ENCODE measurements at places on chromosomes 12 and 14.

DNA sequence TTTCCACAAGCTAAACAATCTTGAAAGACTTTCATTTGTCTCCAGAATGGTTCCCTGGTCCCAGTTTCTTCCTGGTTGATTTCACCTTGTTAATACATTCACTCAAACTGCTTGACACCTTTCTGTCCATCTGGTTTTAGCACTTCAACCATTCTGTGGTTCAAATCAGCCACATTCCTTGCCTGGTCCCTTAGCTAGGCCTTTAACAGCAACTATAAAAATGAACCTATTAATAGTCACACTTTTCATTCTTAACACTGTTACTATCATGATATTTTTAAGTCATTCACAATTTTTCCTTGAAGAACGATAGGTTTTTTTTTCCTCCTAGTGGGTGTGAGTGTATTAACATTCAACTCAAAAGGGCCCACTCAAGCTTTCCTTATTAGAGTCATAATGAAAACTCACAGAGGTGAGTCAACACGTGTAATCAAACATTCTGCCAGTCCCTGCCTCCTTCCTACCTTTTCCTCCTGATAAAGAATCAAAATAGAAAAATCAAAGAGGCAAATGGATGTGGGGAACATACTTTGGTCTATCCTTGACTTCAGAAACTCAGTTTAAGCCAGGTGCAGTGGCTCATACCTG lies 34.4 kb upstream of the CCNT1 start:
- no peak for DNase-seq

GRCh38 chr12:45615268-45615667 lies 114.2 kb upstream of the ARID2 start:
- peak; percentile 57 for DNase-seq

DNA sequence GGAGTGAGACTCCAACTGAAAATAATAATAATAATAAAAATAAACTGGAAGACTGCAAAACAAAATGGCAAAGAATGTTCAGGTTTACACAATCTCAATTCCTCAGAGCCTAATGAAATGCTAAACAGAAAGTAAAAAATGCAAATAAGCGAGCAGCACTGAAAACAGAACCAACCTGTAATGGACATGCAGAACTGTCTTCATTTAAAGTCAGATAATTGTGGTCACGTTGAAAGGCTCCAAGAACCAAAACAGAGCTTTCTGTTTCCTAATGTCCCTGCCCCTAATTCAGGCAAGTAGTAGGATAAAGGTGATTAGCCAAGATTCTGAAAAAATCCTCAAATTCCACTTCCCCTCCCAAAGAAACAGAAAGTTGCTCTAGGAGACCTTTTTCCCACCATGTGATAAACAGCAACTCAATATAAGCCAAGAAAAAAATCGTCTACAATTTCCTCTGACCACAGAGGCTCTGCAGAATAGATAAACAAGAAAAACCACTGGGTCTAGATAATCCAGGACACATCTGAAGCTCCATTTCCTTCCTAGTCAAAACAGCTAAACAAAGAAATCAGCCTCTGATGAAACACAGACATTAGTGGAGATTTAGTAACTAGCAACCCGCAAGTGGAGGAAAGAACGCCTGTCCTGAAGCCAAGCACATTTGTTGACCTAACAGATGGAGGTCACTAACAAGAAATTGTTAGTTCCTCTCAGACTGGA lies 3.0 kb downstream of the MIS18BP1 start:
- no peak for DNase-seq

- DNase-seq = no peak
Observed at GRCh38 chr12:52256584-52256935, 17.9 kb upstream of the KRT86 start.

DNA sequence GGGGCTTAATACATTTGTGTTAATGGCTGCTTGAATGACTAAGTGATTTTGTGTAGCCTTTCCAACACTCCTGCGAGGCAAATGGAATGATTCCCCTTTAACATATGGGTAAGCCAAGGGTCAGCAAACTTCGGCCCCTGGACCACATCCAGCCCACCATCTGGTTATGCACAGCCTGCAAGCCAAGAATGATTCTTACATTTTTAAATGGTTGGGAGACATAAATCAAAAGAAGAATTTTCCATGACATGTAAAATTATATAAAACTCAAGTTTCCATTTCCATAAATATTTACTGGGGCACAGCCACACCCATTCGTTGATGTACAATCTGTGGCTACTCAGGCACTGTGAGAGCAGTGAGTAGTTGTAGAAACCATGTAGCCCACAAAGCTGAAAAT lies 9.0 kb downstream of the SLC8B1 start:
- DNase-seq = no peak

DNA sequence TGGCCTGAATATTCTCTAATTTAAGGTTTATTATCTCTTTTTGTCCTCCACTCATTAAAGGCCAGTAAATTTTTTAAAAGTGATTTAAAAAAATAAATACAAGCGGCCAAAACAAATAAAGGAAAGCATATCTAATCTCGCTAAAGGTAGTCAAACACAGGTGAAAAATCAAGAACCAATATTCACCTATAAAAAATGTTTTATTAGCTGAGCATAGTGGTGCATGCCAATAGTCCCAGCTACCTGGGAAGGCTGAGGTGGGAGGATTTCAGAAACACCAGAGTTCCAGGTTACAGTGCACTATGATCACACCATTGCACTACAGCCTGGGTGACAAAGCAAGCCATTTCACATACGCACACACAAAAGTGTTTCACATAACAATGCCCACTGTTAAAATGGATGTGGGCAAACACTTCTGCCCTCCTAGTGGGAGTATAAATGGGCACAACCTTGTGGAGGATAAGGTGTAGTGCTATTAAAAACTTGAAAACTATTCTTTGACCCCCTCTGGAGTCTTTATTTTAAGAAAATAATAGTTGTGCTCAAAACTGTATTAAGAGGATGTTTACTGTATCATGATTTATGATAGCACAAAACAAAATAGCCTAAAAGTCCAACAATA lies 32.7 kb upstream of the NAP1L1 start:
- DNase-seq = no peak

DNA sequence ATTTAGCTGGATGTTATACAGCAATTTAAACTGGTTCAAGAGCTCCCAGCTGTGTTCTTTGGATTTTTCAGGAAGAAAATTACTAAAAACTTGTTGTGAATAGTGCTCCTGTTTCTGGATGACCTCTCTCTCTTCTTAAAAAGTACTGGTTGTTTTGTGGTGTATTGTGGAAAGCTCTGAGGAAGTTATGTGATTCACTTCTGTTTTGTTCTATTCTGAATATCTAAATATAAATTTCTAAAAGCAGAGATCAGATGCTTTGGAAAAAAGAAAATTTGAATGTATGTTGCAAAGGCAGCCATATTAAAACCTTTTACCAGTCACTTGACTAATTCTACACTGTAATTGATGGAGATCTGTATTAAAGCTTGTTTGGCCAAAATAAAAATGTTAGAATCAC lies 3.4 kb upstream of the C3AR1 start:
- DNase-seq = no peak

DNA sequence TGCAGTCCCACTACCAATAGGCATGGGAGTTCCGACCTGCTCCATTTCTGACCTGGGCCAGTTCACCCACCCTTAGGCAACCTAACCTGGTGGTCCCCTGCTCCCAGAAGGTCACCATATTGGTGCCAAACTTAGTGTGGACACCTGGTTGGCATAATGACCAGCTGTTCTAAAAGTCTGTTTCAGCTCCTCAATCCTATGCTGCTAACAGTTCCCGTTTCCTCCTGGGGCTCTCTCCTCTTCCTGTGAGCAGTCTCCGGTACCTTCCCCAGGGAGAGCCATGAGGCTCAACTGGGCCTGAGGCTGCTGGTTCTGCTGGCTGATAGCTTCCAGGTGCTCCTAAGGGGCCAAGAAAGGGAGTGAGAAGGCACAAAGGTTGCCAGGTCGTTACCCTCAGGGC lies 15.9 kb upstream of the BLTP3B start:
- no peak for DNase-seq

DNA sequence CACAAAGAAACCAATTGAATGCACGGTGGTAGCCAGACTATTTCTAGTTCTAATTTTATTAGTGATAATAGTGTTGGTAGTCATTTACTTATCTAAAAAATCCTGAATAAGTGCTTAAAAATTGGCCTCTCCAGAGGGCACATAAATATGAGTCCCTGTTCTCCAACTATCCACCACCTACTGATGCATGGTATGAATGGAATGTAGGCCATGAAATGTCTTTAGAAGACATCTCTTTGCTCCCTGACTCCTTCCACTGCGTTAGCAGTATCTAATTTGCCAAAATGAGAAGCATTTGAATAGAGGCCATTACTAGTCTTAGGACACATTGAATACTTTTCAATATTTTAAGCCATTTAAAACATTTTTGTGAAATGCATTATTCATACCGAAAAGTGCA lies 261.7 kb downstream of the LRFN5 start:
- no peak for DNase-seq

DNA sequence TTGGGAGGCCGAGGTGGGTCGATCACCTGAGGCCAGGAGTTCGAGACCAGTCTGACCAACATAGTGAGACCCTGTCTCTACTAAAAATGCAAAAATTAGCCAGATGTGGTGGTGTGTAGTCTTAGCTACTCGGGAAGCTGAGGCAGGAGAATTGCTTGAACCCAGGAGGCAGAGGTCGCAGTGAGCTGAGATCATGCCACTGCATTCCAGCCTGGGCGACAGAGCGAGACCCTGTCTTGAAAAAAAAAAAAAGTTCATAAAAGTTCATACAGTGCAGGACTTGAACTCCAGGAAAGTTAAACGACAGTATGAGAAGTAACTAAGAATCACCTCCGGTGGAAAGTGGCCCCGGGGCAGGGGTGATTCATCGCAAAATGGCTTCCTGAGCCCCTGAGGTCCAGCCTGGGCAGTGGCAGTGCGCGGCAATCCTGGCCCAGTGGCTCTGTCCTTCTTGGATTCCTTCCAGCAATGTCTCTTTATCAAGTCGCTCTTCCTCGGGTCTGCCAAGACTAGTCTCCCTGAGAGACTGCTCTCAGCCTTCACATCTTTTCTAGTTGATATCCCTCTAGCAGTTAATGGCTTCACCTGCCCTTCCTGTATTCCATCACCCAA lies 16.7 kb upstream of the MAP1LC3B2 start:
- no peak for DNase-seq

- no peak for DNase-seq
Observed at GRCh38 chr12:106147956-106148355, 9.2 kb upstream of the NUAK1 start.

- DNase-seq = no peak
Observed at GRCh38 chr12:111413442-111414086, 7.8 kb downstream of the SH2B3 start.

- no peak for DNase-seq
Observed at GRCh38 chr12:54522243-54522642, 24.7 kb downstream of the NCKAP1L start.

DNA sequence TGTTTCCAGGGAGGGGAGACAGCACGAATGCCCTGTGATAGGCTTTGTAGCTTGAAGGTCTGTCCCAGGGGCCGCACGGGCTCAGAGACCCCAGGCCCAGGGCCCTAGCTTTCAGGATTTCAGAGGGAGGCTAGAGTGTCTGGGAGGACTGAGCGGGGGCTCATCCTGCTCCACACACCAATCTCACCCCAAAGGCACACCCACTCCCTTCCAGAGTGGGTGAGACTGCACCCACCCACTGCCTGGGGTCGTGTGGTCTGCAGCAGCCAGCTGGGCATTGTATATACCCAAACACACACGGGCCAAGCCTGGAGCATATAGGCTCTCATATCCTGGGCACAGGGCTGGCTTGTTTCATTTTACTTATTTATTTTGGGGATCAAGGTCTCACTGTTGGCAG lies 5.8 kb upstream of the SLC25A47 start:
- no peak for DNase-seq

GRCh38 chr12:77640356-77640755 lies 190.3 kb upstream of the NAV3 start:
- DNase-seq = no peak

GRCh38 chr12:127749416-127749815 lies 517.6 kb upstream of the TMEM132C start:
- DNase-seq = no peak

DNA sequence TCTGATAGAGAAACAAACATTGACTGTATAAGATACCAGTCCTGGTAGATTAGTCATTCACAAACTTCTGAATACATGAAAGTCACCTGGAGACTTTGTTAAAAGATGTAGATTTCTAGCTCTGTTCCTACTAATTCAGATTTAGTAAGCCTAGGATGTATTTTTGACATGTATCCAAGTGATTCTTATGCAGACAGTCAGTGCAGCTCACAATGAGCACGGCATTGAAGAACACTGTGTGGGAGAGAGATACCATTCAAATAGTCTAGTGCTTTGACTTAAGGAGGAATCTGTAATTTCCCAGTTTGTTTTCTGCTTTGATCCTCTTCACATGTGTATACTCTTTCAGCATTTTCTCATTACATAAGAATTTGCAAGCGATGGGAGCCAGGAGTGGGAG lies 68.7 kb upstream of the STXBP6 start:
- no peak for DNase-seq

- no peak for DNase-seq
Observed at GRCh38 chr14:105069522-105069870, 4.3 kb upstream of the GPR132 start.

DNA sequence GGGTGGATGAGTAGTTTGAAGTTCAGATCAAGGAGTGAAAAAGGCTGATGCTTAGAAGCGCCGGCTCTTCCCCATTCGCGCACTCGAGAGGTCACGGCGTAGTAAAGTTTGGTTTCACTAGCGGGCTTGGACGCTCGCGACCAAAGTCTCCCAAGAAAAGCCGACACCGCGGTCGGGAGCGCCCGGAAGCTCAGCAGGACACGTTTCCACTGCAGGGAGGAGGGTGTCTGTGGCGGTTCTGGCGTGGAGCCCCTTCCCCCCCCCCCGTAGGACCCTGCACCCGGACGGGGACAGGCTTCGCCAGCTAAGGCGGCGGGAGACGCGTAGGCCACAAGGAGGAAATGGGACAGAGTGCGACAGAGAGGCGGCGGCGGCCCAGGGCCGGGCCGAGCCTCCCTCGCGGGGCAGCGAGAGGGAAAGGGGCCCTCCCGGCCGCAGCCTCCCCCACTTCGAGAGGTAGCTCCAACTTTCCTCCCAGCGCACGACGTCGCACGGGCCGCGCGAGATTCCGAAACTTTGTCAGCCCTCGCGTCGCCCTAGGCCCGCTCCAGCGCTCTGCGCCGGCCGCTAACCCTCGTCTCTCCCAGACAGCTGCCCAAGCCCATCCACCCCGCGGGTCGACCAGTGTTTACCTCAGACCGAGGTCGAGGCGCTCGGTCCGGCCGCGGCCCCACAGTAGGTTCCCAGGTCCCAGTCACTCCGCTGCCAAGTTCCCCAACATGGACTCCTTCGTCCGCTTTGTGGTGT lies 480 bp downstream of the SCAF11 start:
- peak; percentile 27 for DNase-seq

- no peak for DNase-seq
Observed at GRCh38 chr12:16881986-16882570, 276.1 kb upstream of the LMO3 start.

Measured in urothelium cell line (cell line).